GM23248 (cell line): ENCODE measurements at places on chromosomes 1 and 21.

GRCh38 chr1:46442317-46443161, 47.1 kb upstream of the DMBX1 start:
- peak overlapping the region; percentile 84 for H3K4me3 ChIP-seq
- H3K27me3 ChIP-seq: peaks cover 6% of the 10 kb centered on the region
- H3K36me3 ChIP-seq: no peaks in the 10 kb centered on the region
- no peaks in the 10 kb centered on the region for H3K4me1 ChIP-seq

DNA sequence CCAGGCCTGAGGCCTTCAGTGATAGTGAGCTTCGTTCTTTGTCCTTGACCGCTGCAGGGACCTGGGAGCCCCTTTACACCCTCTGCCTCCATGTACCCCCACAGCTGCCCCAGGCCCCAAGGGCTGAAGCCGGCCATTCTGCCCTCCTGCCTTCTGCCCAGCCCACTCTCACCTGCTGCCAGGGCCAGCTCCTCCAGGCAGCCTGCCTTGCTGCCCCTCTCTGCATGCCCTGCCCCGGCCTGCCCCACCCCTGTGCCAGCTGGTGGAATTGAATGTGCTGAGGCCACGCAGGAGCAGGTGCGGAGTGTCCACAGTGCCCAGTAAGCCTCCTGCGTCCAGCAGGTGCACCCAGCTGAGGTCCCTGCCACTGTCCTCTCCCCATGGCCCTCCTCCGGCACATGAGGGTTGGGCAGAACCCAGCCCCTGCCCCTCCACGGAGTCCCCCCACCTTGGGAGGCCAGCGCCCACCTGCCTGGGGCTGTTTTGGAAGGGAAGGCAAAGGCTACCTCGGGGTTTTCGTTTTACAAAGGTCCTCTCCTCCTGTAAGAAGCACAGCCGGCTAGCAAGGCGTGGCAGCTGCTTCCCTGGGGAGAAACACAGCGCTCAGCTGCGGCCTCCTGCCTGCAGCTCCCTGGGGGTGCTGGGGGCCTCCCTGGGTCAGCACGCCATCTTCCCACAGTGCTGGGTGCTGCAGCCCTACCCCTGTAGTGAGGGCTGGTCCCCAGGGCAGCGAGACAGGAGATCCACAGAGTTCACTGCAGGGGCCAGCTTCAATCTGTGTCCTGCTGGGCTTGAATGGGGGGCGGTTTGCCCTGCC, 21.0 kb downstream of the MMEL1 start:
- no peaks in the 10 kb centered on the region for H3K27me3 ChIP-seq
- no peak overlapping the region for H3K27ac ChIP-seq
- H3K4me3 ChIP-seq: no peak overlapping the region
- H3K36me3 ChIP-seq: no peaks in the 10 kb centered on the region
- no peak for DNase-seq

- no peaks in the 10 kb centered on the region for H3K4me1 ChIP-seq
- no peaks in the 10 kb centered on the region; the same call in 1 of the 2 replicates for H3K36me3 ChIP-seq
- no peak overlapping the region for H3K4me3 ChIP-seq
- H3K27me3 ChIP-seq: no peaks in the 10 kb centered on the region
- no peak overlapping the region for H3K27ac ChIP-seq
These were observed 23.2 kb downstream of the INTS7 start for GRCh38 chr1:212012034-212012740.

DNA sequence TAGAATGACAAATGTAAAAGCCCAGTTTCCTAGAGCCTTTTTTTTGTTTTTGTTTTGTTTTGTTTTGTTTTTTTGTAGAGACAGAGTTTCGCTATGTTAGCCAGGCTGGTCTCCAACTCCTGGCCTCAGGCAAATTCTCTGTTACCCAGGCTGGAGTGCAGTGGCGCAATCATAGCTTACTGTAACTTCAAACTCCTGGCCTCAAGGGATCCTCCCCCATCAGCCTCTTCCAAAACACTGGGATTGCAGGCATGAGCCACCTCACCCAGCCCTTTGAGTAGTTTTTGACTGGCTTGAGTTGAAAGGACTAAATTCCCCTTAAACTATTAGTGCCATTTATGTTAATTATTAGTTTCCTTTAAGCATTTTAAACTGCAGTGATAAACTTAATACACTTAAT, 28.8 kb upstream of the ZBTB18 start:
- no peak overlapping the region for H3K4me3 ChIP-seq
- no peak overlapping the region for H3K27ac ChIP-seq
- H3K36me3 ChIP-seq: no peaks in the 10 kb centered on the region
- no peaks in the 10 kb centered on the region for H3K4me1 ChIP-seq
- H3K27me3 ChIP-seq: peaks cover 26% of the 10 kb centered on the region; the same call in 1 of the 2 replicates

DNA sequence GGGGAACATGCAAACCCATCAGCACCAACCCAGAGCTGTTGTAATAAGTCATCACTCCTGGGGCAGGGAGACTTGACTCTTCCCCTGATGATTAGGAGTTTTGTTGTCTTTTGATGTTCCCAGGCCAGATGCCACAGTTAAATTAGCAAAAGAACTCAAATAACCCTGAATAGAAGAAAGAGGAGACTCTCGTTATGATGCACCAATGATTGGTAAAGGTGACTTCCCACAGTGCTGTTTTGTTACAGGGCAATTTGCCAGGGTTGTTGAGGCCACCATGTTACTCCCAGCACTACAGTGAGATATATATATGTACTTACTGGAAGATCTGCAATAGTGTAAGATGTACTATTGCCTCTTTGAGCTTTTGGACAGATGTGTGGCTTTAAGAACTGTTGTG, 24.3 kb upstream of the RCAN1 start:
- no peak overlapping the region for H3K4me3 ChIP-seq
- no peaks in the 10 kb centered on the region for H3K36me3 ChIP-seq
- no peak overlapping the region for H3K27ac ChIP-seq
- DNase-seq: no peak

GRCh38 chr1:37342736-37343135, 131.6 kb upstream of the ZC3H12A start:
- no peaks in the 10 kb centered on the region for H3K4me1 ChIP-seq
- H3K4me3 ChIP-seq: no peak overlapping the region
- no peaks in the 10 kb centered on the region for H3K36me3 ChIP-seq
- H3K27me3 ChIP-seq: no peaks in the 10 kb centered on the region
- H3K27ac ChIP-seq: no peak overlapping the region
- no peak for DNase-seq

DNA sequence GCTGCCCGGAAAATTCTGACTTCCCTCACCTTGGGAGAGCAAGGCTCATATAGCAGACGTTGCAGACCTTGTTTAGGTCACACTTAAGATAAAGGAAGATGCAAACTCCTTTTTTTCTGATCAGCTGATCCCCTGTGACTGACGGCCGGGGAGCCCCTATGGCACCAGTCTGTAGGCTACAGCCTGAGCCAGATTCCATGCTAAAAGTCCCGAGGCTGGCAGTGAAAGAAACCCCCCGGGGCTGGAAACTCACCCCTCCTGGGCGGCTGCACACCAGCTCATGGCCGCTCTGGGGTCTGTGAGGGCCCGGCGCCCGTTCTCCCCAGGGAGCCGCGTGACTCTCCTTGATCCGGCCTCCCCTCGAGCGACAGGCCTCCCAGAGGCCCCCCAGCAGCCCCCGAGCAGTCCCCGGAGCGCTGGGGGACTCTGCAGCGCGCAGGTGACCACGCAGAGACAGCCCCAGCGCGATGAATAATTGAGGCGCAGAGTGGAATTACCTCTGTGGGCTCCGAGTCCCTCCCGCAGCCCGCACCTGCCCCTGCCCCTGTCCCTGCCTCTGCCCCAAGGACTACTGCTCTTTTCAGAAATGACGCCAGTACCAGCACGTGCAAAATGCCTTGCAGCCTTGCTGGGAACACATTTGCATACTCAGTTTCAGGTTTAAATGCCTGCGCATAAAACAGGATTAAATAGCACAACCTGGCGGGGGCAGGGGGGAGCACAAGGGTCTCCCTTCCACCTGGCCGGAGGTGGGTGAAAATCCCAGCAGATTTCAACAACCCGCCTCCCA, 62.6 kb upstream of the CLDN14 start:
- H3K36me3 ChIP-seq: no peaks in the 10 kb centered on the region
- H3K27me3 ChIP-seq: peaks cover 51% of the 10 kb centered on the region
- DNase-seq: no peak
- H3K4me1 ChIP-seq: no peaks in the 10 kb centered on the region; the same call in 1 of the 2 replicates

- peaks cover 19% of the 10 kb centered on the region for H3K4me1 ChIP-seq
- no peak overlapping the region for H3K4me3 ChIP-seq
- no peaks in the 10 kb centered on the region for H3K27me3 ChIP-seq
- H3K27ac ChIP-seq: no peak overlapping the region
- no peaks in the 10 kb centered on the region for H3K36me3 ChIP-seq
- no peak for DNase-seq
These were observed 7.5 kb upstream of the LAMC2 start for GRCh38 chr1:183178545-183178944.

DNA sequence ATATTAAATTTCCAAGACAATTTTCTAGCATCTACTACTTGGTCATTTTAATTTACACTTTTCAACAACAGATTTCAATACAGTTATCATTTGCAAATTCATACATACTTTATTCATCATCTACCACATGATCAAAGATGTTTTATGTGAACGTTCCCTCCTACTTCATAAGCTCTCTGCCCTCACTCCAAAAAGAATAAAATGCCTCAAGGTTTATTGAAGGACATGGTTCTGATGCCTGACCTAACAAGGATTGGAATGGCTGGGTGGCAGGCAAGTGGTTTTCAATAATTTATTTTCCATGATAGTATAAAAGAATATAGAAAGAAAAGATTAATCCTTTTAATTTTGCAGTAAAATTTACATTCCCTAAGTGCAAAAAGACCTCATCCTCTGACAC, 5.4 kb downstream of the CDKN2C start:
- H3K4me1 ChIP-seq: peaks cover 38% of the 10 kb centered on the region
- no peaks in the 10 kb centered on the region for H3K27me3 ChIP-seq
- no peak overlapping the region for H3K4me3 ChIP-seq

GRCh38 chr1:232462213-232462612, 167.7 kb downstream of the SIPA1L2 start:
- H3K27me3 ChIP-seq: no peaks in the 10 kb centered on the region
- no peak overlapping the region for H3K27ac ChIP-seq
- DNase-seq: peak; percentile 9

DNA sequence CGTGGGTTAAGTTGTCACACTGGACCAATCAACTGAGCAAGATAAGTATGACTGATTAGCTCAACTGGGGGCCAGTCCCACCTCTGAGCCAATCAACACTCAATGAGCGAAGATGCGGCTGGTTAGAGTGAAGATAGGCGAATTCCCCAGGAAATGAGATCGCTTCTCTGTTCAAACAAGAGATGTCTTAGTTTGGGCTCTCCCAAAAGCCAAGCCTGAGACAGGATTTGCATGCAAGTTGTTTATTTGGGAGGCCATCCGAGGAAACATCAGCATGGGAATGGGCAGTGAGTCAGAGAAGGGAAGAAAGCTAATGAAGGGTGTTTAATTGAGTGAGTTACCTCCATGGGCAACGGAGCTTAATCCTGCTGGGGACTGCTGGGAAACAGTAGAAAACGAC, 4.9 kb upstream of the GJB5 start:
- no peak overlapping the region for H3K27ac ChIP-seq
- H3K4me3 ChIP-seq: no peak overlapping the region
- peaks cover 23% of the 10 kb centered on the region for H3K27me3 ChIP-seq
- H3K36me3 ChIP-seq: no peaks in the 10 kb centered on the region
- no peak for DNase-seq
- no peaks in the 10 kb centered on the region for H3K4me1 ChIP-seq

- H3K27ac ChIP-seq: peak overlapping the region; percentile 47
- H3K4me3 ChIP-seq: peak overlapping the region; percentile 87
- H3K36me3 ChIP-seq: peaks cover 18% of the 10 kb centered on the region
- no peaks in the 10 kb centered on the region for H3K27me3 ChIP-seq
- DNase-seq: peak; percentile 54
These were observed 581 bp downstream of the EFCAB14 start for GRCh38 chr1:46718340-46718726.

GRCh38 chr1:233355841-233356704, 28.5 kb downstream of the MAP3K21 start:
- no peak overlapping the region for H3K4me3 ChIP-seq
- DNase-seq: no peak
- H3K27me3 ChIP-seq: no peaks in the 10 kb centered on the region
- H3K4me1 ChIP-seq: no peaks in the 10 kb centered on the region

DNA sequence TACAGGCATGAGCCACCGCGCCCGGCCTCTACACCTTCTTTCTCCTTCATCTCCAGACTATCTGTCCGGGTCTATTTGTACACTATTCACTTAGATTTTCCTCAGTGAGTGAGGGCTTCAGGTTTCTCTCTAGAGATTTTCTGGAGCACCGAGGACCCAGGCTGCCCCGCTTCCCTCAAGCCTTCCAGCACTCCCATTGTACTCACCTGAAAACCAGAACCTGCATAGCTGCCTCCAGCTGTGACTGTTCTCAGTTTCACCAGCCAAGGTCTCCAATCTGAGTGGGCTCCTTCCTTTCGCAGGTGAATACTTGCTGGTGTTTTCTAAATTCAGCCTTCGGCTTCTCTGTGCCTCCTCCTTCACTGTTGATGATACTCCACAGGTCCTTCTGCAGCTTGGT, 12.9 kb upstream of the DMAP1 start:
- no peaks in the 10 kb centered on the region for H3K4me1 ChIP-seq
- H3K27me3 ChIP-seq: no peaks in the 10 kb centered on the region
- H3K36me3 ChIP-seq: no peaks in the 10 kb centered on the region
- H3K4me3 ChIP-seq: no peak overlapping the region
- no peak overlapping the region for H3K27ac ChIP-seq

- peaks cover 41% of the 10 kb centered on the region for H3K4me1 ChIP-seq
- no peak overlapping the region for H3K4me3 ChIP-seq
- H3K27ac ChIP-seq: no peak overlapping the region
- no peak for DNase-seq
- H3K36me3 ChIP-seq: no peaks in the 10 kb centered on the region
- H3K27me3 ChIP-seq: no peaks in the 10 kb centered on the region
These were observed 90.7 kb downstream of the XCL2 start for GRCh38 chr1:168453056-168453455.

DNA sequence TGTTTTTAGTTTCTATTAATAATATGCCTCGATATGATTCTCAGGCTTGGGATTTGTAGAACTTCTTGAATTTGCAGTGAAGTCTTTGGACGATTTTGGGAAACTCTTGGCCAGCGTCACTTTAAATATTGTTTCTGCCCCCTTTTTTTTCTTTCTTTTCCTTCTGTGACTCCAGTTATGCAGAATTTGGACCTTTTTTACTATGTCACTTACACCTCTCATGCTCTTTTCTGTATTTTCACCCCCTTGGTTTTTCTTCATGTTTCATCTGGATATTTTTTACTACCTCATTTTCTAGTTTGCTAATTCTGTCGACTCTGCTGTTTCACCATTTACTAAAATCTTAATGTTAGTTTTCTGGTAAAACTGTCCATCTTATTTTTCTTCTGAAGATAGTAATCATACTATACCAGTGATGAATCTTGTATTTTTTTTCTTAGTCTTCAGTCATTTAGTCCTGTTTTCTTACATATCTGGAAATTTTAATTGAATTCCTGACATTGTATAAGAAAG, 173.6 kb downstream of the DHRS3 start:
- H3K4me1 ChIP-seq: peaks cover 32% of the 10 kb centered on the region
- no peak overlapping the region for H3K4me3 ChIP-seq
- H3K36me3 ChIP-seq: no peaks in the 10 kb centered on the region
- no peak for DNase-seq
- no peaks in the 10 kb centered on the region for H3K27me3 ChIP-seq
- H3K27ac ChIP-seq: no peak overlapping the region

- no peak overlapping the region for H3K4me3 ChIP-seq
- DNase-seq: peak; percentile 40
- H3K36me3 ChIP-seq: peaks cover 3% of the 10 kb centered on the region; the same call in 1 of the 2 replicates
These were observed 77.0 kb downstream of the ATF6 start for GRCh38 chr1:161843156-161843555.

GRCh38 chr1:38038861-38039260, 7.7 kb downstream of the POU3F1 start:
- H3K36me3 ChIP-seq: no peaks in the 10 kb centered on the region
- DNase-seq: peak; percentile 90
- peaks cover 12% of the 10 kb centered on the region for H3K4me1 ChIP-seq
- H3K4me3 ChIP-seq: no peak overlapping the region

GRCh38 chr1:54459726-54460191, 53.6 kb upstream of the SSBP3 start:
- no peaks in the 10 kb centered on the region for H3K36me3 ChIP-seq
- no peaks in the 10 kb centered on the region for H3K27me3 ChIP-seq
- H3K27ac ChIP-seq: no peak overlapping the region
- H3K4me1 ChIP-seq: 0 out of 2 replicates have a peak, but pooled peaks cover 4% of the 10 kb centered on the region
- H3K4me3 ChIP-seq: no peak overlapping the region
